ENCODE measurements at places on chromosomes 6 and 20.

- peak; percentile 26 for DNase-seq
Measured at GRCh38 chr6:89940225-89941027, 46.2 kb downstream of the GJA10 start.

GRCh38 chr6:122654012-122654411, 43.8 kb downstream of the PKIB start:
- DNase-seq: no peak

DNA sequence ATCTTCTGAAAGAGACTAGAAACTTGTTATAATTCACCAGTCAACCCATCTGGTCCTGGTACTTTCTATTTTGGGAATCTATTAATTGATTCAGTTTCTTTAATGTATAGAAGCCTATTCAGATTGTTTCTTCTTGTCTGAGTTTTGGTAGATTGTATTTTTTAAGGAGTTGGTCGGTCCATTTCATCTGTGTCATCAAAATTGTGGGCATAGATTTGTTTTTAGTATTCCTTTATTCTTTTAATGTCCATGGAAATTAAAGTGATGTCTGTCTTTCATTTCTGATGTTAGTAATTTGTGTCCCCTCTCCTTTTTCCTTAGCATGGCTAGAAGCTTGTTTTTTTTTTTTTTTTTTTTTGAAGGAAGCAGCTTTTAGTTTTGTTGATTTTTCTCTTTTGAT, 15.2 kb downstream of the STXBP5 start:
- no peak for DNase-seq

DNA sequence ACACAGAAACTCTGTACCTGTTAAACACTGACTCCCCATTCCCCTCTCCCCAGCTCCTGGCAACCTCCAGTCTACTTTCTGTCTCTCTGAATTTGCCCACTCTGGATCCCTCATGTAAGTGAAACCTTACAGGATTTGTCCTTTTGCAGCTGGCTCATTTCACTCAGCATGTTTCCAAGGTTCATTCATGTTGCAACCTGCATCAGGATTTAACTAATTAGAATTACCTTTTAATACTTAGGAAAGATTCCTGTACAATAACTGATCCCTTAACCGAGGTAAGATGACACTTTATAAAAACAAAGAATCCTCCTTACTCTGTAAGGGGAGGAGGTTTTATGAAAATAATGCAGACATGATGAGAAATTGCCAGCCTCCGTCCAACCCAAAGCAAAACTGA, 113.1 kb upstream of the MTHFD1L start:
- no peak for DNase-seq

GRCh38 chr6:31898383-31899011, 999 bp upstream of the EHMT2 start:
- DNase-seq: no peak

DNA sequence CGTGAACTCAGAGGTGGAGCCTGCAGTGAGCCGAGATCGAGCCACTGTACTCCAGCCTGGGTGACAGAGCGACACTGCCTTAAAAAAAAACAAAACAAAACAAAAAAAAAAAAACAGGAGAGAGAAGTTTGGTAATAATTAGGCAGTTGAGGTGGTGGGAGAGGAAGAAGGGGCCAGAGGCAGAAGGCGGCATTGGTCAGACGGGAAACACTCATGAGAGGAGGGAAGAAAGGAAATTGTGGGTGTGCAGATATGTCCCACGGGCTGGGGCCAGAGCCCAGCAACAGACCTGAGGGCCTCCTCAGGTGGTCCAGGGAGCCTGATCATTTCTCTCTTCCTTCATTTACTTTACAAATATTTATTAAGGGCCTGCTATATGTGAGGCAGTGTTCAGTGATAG, 20.0 kb downstream of the SULF2 start:
- DNase-seq: no peak

DNA sequence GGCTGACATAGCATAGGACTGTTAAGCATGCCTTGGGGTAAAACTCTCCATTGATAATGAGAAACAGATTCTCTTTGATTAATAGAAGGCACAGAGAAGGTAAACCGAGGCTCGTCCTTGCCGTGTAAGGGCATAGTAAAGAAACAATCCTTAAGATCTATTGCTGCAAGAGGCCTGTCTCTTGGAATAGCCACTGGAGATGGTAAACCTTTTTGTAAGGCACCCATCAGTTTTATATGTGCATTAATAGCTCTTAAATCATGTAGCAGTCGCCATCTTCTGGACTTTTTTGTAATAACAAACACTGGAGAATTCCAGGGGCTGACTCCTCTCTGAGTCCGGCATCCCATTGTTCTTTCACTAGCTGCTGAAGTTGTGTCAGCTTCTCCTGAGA, 8.4 kb upstream of the ABHD12 start:
- no peak for DNase-seq

DNA sequence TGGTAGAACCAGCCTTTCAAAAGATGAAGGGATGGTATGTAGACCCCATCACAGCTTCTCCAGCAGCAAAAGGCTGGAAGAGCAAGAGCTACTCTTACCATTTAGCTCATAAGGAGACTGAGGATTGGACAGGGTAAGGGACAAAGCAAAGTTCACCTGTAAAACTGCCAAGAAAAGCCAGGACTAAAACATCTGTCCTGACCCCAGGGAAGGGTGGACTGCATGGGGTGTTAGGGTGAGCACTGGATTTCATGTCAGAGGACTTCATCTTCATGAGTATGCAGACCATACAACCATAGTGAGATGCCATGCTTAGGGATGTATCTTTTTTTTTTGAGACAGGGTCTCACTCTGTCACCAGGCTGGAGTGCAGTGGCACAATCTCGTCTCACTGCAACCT, 19.3 kb downstream of the AHCY start:
- no peak for DNase-seq

DNA sequence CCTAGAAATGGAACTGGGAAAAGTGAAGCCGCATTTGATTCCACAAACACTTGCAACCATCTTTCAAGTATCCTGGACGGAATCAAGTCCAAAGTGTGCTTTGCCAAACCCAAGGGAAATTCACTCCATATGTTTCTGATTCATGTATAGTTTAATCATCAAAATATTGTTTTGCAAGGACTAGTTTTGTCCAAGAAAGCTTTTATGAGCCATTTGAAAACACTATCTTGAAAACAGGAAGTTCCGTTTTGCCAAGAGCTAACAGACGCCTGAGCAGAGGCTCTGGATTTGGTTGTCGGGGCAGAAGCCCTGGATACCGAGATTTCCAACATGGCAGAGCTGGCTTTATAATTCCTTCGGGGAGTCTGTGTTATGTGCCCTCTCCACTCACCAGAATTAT, 251.1 kb downstream of the PHACTR1 start:
- DNase-seq: no peak

GRCh38 chr6:24223115-24223919, 97.3 kb downstream of the NRSN1 start:
- DNase-seq: no peak

DNA sequence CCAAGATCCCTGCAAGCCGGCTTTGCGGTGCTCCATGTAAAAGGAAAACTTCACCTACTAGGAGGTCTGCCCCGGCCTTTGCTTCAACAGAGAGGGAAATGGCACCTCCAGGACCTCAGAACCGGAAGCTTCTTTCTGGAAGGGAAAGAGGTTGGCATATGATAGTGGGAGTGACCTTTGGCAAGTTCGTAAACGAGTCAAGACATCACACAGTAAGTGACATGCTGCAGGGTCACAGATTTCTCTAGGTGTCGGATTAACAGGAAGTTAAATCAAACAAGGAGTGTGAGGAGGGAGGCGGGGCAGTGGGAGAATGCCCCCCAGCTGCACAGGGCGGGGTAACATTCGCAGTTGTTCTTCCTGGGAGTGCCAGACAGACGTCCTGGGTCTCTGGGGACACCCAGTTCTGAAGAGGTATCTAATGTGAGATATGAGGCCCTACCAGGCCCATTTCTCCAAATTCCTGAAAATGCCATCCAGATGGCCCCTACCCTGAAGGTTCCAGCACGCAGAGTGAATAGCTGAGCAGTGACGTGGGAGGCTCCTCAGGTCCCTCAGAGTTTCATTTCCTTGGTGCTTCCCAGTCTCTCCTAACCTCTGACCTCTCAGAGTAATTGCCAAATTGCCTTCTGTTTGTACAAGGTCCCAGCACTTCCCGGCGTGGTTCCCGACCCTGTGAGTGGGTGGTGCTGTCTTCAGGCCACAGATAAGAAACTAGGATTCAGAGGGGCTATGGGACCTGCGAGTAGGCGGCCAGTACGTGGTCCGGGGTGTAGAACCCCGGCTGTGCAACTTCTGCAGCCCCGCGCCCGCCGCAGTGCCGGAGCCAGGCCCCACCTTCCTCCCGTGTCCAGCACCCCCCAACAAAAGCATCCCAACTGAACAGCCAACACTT, 1.9 kb downstream of the RRBP1 start:
- no peak for DNase-seq

DNA sequence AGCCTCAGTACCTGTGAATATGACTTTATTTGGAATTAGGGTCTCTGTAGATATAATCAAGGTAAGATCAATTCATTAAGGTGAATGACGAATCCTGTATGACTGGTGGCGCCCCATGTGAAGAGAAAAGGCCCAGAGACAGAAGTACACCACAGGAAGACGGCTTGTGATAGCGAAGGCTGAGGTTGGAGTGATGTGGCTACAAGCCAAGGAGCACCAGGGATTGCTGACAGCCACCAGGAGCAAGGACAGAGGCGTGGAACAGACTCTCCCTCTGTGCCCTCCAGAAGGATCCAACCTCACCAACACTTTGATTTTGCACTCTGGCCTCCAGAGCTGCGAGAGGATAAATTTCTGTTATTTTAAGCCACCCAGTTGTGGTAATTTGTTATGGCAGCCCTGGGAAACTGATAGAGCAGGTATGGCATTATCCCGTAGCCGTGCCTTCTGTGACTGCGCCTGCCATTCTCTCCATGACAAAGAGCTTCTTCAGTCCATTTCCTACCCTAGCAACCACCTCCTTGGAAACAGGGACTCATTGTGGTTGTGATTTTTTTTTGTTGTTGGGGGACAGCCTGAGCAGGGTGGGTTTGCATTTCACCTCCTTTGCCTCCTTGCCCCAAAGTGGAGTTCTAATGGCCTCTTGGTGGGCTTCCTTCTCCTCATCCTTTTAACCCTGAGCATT, 29.6 kb downstream of the PTK7 start:
- no peak for DNase-seq

- no peak for DNase-seq
Measured at GRCh38 chr20:44203161-44203560, 7.4 kb downstream of the OSER1 start.

GRCh38 chr20:32792316-32792715, 27.4 kb upstream of the MAPRE1 start:
- DNase-seq: no peak

DNA sequence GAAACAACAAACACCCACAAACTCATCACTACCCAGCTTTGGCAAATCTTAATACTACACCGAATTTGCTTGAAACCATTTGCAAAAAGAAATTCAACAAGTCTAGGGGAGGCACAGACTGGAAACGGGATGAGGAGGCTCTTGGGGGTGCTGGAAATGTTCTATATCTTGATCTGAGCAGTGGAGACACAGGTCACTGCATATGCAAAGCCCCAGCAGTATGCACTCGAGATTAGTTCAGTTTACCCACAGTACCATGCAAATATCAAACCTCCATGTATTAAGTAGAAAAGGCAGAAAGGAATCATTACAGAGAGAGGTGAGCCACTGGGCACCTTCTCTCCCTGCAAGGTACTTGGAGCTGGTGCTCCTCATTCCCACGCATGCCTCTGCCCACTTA, 75.9 kb downstream of the PREX1 start:
- no peak for DNase-seq

- DNase-seq: no peak
Measured at GRCh38 chr20:16701296-16701695, 28.5 kb upstream of the SNRPB2 start.

DNA sequence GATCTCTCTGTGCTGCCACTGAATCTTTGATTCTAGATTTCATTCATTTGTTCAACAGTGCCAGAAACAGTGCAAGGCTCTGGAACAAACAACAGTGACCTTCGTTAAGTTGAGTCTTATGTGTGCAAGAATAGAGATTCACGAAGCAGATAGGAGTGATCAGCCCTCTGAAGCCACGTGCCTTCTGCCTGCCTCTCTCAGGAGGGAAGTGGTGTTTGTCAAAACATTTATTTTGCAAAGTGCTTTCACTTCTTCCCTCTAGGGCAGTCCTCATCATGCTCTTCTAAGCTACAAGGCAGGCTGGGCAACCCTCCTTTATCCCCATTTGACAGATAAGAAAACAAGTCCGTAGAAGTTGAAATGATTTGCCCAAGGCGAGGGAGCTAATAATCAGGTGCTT, 204.3 kb downstream of the TFAP2C start:
- no peak for DNase-seq

DNA sequence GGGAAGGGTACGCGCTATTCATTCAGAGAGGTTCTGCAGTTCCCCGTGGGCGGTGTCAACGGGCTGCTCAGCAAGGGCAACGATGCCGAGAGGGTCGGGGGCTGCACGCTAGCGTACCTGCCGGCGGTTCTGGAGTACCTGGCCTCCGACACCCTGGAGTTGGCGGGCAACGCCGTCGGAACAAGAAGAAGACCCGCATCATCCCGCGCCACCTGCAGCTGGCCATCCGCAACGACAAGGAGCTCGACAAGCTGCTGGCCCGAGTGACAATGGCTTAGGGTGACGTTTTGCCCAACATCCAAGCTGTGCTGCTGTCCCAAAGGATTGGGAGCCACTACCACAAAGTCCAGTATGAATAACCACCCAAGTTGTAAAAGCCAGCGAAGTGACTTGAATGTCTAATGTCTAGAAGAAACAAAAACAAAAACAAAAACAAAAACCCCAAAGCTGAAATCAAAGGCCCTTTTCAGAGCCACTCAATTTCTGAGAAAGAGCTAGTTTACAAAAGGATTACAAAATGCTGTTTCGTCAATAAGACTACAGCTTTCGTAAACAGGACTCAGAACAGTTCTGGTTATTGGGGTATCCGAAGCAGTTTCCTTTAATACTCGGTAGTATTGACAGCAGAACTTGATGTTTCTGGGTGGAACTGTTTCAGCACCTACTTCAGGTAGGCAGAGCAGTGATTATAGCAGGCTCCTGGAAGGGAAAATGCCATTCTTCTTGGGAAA, 21.9 kb upstream of the SLC17A4 start:
- no peak for DNase-seq

- DNase-seq: no peak
Measured at GRCh38 chr6:24743944-24744335, 25.0 kb upstream of the C6orf62 start.

DNA sequence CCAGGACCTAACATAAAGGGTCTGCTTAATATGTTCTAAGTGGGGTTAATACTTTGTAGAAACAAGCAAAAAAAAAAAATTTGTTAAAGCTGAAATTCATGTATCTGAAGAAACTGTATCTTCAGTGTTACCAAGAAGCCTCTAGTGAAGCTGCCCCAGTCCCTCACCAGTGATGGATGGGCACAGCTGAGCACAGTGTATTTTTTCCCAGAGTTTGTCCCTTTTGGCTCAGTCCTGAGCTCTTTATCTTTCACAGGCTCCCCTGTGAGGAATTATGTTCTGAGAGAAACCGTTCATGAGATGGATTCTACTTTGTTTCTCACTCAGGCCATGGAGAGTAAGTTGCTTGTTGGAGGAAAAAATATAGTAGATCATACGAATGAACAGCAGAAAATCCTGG, 38.4 kb downstream of the KIF3B start:
- DNase-seq: no peak

DNA sequence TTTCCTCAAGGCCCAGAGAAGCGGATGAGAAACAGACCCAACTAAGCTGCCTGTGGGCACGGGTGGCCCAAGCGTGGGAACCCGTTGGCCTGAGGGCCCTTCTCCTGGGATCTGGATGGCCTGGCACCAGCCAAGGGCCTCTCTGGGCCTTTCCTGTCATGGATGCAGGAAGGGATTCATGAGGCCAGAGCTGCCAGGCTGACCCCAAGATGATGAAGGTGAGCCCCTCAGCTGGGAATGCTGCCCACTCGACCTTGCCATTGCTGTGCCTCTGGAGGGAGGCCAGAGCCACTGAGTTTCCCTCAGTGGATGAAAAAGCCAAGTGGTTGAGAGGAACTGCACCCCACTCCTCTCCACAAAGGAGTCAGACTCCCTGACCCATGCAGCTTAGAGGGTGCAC, 171.2 kb downstream of the VEGFA start:
- no peak for DNase-seq

Data from stimulated activated CD8-positive, alpha-beta memory T cell treated with anti-CD3 and anti-CD28 coated beads, Interleukin-4, amount 100 ng/mL, for 4 hours (primary cell).